Ovary (tissue), 10 donors: ENCODE measurements at places on chromosomes 7 and 10. TPM values are rescaled to one million over a fixed set of nuclear protein-coding genes. Genes with fewer than 3 reads are reported as not detected.

Gene WNT8B
- not detected for polyA plus RNA-seq

Gene ATG9B
- 0.19 TPM for polyA plus RNA-seq

Gene FXYD4
- polyA plus RNA-seq = not detected

Gene BICC1
- 15.1 TPM for polyA plus RNA-seq

Gene COL26A1
- 0.17 TPM for polyA plus RNA-seq

Gene COL17A1
- 0.17 TPM for polyA plus RNA-seq

Gene EMX2
- 14.4 TPM for polyA plus RNA-seq

Gene PRSS37
- not detected for polyA plus RNA-seq

Gene ENTPD1
- polyA plus RNA-seq = 51.5 TPM

Gene MAGI2
- 7.1 TPM for polyA plus RNA-seq

Gene ASAH2
- polyA plus RNA-seq = 1.1 TPM

Gene PURB
- 19.5 TPM for polyA plus RNA-seq

Gene AKR1B15
- not detected for polyA plus RNA-seq

Gene GRID2IP
- polyA plus RNA-seq = 0.07 TPM

Gene SORCS3
- polyA plus RNA-seq = 0.43 TPM

Gene CYP2C19
- polyA plus RNA-seq = not detected

Gene MYH16
- not detected for polyA plus RNA-seq

Gene CABCOCO1
- 0.38 TPM for polyA plus RNA-seq

Gene HOXA3
- 2.3 TPM for polyA plus RNA-seq

Gene SPDYE6
- not detected for polyA plus RNA-seq

Gene ERV3-1
- 17.9 TPM for polyA plus RNA-seq

Gene TMEM213
- polyA plus RNA-seq = not detected

Gene SLC26A5
- polyA plus RNA-seq = 0.06 TPM

Gene TWIST1
- polyA plus RNA-seq = 6.9 TPM

Gene LEP
- polyA plus RNA-seq = 0.01 TPM

Gene GPR37
- polyA plus RNA-seq = 0.24 TPM

Gene VENTX
- polyA plus RNA-seq = 0.36 TPM

Gene ALOX5
- polyA plus RNA-seq = 4.8 TPM

Gene PARP12
- 23.2 TPM for polyA plus RNA-seq

Gene CFTR
- not detected for polyA plus RNA-seq

Gene IGFBP3
- 174 TPM for polyA plus RNA-seq

Gene PVRIG
- polyA plus RNA-seq = 0.12 TPM

Gene TRIL
- polyA plus RNA-seq = 7.4 TPM

Gene FAM170B
- not detected for polyA plus RNA-seq

Gene ACHE
- 1.8 TPM for polyA plus RNA-seq

Gene PPP1R3A
- polyA plus RNA-seq = 0.02 TPM

Gene MMP21
- 0.56 TPM for polyA plus RNA-seq

Gene PLXNA4
- polyA plus RNA-seq = 7.1 TPM

Gene TMEM184A
- 0.13 TPM for polyA plus RNA-seq

Gene OR2AE1
- polyA plus RNA-seq = not detected

Gene MAPK8
- 21.9 TPM for polyA plus RNA-seq

Gene MET
- 5.9 TPM for polyA plus RNA-seq

Gene ATOH7
- polyA plus RNA-seq = not detected

Gene CLRN3
- not detected for polyA plus RNA-seq

Gene NACAD
- 4.1 TPM for polyA plus RNA-seq

Gene TRIM73
- polyA plus RNA-seq = 2.8 TPM

Gene CFAP46
- polyA plus RNA-seq = 0.50 TPM

Gene ADAM8
- 1.7 TPM for polyA plus RNA-seq

Gene FOXP2
- 5.1 TPM for polyA plus RNA-seq

Gene NYAP1
- polyA plus RNA-seq = 4.8 TPM

Gene SEMA4G
- polyA plus RNA-seq = 25.5 TPM

Gene MYO3A
- 0.15 TPM for polyA plus RNA-seq

Gene LMBR1
- polyA plus RNA-seq = 20.0 TPM

Gene FAM25A
- not detected for polyA plus RNA-seq

Gene PRR15
- 2.0 TPM for polyA plus RNA-seq

Gene UTF1
- 0.06 TPM for polyA plus RNA-seq

Gene SLC29A4
- 2.1 TPM for polyA plus RNA-seq

Gene SMKR1
- 0.67 TPM for polyA plus RNA-seq

Gene SPDYE18
- 2.1 TPM for polyA plus RNA-seq
